Vein endothelial cell (primary cell): ENCODE measurements at places on chromosomes 6 and 20. TPM values are rescaled to one million over a fixed set of nuclear protein-coding genes. Genes with fewer than 3 reads are reported as not detected.

C6orf15 gene
- total RNA-seq: 0.33 TPM in 1 of 2 replicates, not detected in the other

SSTR4 gene
- not detected in 2 replicates for total RNA-seq

FRK gene
- total RNA-seq: under 0.01 and 0.10 TPM in 2 replicates

MLN gene
- not detected in 2 replicates for total RNA-seq

TULP1 gene
- total RNA-seq: not detected in 2 replicates

FILIP1 gene
- total RNA-seq: 10.0 and 22.5 TPM in 2 replicates

RIMS4 gene
- not detected in 2 replicates for total RNA-seq

CALHM6 gene
- total RNA-seq: 0.33 and 0.48 TPM in 2 replicates

GRM1 gene
- 0.10 TPM in 1 of 2 replicates, not detected in the other for total RNA-seq

COMMD7 gene
- 75.0 and 80.0 TPM in 2 replicates for total RNA-seq
